ENCODE measurements at places on chromosomes 3 and 15.

GRCh38 chr3:47318916-47319315 is 36.2 kb downstream of the KLHL18 start:
- peak; percentile 63 for DNase-seq

- DNase-seq: no peak
Measured at GRCh38 chr3:176687754-176688153, 509.5 kb downstream of the TBL1XR1 start.

DNA sequence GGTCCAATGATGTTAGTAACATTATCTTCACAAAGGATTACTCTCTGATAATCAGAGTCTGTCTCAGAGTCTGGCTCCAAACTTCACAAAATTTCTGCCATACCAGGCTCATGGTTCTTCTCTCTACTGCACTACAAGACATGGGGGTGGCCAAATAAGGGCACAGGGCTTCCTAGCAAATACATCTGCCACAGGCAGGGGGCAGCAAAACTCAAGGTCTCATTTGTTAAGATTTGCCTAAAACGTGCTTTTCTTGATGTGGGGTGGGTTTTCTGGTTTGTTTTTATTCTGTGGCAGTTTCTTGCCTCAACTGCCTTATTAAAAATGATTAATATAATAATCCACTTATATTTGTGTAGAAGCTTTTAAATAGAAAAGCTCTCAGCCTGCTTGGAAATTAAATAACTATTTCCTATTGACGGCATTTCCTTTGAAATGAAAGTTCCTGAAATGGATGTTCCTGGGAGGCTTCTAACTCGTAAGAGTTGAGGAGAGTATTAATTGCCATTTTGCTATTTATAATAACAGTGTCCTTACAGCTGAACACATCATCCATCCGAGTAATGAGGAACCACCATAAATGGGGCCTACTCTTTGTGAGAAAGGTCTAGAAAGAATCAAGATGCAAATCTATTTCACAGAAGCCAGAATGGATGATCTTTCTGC is 53.8 kb downstream of the SST start:
- peak; percentile 22 for DNase-seq

GRCh38 chr3:69791106-69791505 is 51.8 kb downstream of the MITF start:
- peak; percentile 90 for DNase-seq

DNA sequence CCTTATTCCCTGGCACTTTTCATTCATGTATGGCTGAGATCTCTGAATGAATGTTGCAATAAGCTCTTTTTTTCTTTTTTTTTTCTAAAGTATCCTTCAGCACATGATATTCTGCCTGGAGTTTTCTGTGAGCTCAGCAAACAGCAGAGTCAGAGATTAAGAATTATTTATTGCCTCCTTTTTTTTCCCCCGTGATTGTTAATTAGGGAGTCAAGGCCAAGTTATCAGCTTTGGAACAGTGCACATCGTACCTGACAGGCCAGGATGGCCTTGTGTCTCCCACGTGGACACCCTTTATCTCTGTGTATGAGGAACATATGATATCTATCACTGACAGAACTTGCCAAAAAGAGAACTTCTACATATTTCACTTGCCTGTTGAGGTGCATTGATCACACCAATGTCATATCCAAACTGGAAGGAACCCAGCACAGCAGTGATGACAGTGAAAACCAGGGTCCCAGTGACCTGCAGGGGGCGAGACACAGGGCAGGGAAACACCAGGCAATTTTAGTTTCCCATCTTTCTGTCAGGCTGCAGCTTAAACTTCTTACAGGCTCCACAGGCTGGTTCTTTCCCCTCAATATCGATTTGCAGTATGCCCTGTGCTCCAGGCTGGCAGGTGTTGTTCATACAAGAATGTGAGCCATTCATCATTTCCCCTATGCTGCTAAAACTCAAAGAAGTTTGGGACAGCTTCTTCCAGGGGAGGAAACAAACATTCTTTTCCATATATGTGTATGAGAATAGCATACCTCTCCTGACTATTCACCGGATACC is 8.2 kb downstream of the SLC2A2 start:
- DNase-seq: no peak
